ENCODE measurements at places on chromosomes 2 and 18.

GRCh38 chr2:135056790-135057189 is 4.7 kb downstream of the RAB3GAP1 start:
- DNase-seq, result no peak

GRCh38 chr2:85042330-85042729 is 71.4 kb downstream of the KCMF1 start:
- DNase-seq, result no peak

- no peak for DNase-seq
Measured at GRCh38 chr2:97737421-97738178, 24.2 kb downstream of the ZAP70 start.

- no peak for DNase-seq
Measured at GRCh38 chr2:98607741-98608115, 584 bp downstream of the COA5 start.

DNA sequence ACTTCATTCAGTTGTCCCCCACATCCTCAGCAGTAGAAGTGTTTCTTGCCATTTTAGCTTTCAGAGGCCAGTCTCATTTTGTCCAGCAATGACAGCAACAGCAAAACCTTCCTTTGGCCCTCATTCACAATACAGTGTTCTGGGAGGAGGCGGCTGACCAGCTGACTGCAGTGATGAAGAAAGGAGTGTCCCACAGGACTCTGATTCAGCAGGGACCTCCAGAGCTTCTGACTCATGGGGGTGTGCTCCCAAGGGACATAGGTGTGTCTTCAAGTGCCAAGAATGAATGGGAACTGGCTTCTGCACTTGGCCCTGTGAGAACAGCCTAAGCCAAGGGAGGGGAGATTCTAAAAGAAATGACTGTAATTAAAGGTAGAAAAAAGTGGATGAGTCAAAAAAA is 147.0 kb upstream of the PELI1 start:
- DNase-seq, result no peak

- DNase-seq, result no peak
Measured at GRCh38 chr2:217415316-217415715, 555.5 kb upstream of the TNP1 start.

- peak; percentile 7 for DNase-seq
Measured at GRCh38 chr2:205138735-205139134, 543.6 kb upstream of the NRP2 start.

GRCh38 chr2:238835726-238836301 is 12.1 kb upstream of the TWIST2 start:
- DNase-seq, result no peak

DNA sequence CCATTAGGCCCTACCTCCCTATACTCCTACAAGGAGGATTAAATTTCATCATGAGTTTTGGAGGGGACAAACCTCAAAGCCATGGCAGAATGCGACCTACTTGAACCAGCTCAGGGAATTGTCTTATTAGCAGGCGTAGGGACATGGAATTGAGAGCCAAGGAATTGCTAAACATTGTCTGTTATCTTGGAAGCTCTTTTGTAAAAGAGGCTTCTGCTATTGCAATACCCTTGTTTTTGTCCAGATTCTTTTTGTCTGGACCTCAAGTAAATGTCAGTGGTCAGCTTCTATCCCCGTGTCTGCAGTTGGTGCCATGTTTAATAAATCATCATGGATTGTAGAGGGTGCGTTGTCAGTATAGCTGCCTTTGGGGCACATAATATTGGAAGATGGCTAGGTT is 62.3 kb downstream of the RHBDD1 start:
- DNase-seq, result no peak

- no peak for DNase-seq
Measured at GRCh38 chr2:149773006-149773405, 185.4 kb upstream of the MMADHC start.

DNA sequence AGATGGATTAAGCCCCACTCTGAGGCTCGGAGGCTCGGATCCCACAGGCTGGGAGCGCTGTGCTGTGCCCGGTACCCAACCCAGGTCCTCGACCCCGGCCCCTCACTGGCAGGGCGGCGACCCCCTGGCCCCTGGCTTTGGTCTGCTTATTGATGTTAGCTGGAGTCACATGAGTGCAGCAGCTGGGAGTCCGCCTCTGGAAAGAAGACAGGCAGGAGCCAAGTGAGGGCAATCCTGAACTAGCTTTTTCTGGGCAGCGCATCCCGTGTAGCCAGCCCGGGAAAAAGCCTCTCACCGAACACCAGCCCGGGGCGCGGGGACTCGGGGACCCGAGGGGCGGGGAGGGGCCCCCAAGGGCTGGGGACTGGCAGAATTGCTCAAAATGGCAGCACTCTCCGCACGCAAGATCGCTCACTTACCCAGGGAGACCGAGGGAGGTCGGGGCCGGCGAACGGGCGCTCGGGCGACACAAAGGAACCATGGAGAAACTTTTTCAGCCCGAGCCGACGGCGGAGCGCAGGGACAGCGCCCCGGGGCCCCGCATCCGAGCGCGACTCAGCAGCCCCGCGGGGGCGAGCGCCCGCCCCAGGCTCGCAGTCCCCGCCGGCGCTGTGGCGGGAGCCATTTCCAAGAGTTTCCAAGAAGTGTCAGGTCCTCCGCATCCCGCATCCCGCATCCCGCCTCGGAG is 567 bp downstream of the TMEM200C start:
- no peak for DNase-seq

GRCh38 chr2:108805782-108806181 is 19.2 kb downstream of the CCDC138 start:
- DNase-seq, result no peak

GRCh38 chr2:196980001-196980400 is 53.5 kb upstream of the PGAP1 start:
- DNase-seq, result peak; percentile 61

DNA sequence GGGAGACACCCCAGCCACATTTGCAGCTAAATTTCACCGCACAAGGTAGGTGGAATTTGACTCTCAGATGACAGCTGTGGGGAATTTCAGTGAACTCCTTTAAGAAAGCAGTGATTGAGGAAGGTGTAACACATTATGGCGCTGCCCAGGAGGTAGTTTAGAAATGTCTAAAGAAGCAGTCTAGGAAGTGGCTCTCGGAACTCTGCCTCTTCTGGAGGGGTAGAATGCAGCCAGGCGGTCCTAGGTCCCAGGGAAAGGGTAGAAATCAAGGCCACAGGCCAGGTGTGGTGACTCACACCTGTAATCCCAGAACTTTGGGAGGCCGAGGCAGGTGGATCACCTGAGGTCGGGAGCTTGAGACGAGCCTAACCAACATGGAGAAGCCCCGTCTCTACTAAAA is 179.0 kb upstream of the HAAO start:
- no peak for DNase-seq

- DNase-seq, result no peak
Measured at GRCh38 chr2:221533299-221533698, 38.8 kb downstream of the EPHA4 start.

DNA sequence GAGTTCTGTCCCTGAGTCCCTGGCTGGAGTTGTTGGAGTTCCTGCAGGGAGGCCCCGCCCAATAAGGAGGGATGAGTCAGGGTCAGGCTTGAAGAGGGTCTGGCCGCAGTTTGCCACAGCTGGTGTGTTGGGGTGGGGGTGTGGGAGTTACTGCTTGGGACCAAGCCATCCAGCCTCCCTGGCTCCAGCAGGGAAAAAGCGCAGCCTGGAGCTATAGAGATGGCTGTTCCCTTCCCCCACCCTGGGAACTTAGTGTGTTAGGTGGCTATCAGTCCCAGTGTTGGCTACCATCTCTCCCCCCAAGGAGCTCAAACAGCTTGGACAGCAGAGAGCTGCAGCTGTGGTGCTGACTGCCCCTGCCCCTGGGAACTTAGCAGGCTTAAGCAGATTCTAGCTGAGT is 13.2 kb upstream of the TANK start:
- DNase-seq, result no peak

DNA sequence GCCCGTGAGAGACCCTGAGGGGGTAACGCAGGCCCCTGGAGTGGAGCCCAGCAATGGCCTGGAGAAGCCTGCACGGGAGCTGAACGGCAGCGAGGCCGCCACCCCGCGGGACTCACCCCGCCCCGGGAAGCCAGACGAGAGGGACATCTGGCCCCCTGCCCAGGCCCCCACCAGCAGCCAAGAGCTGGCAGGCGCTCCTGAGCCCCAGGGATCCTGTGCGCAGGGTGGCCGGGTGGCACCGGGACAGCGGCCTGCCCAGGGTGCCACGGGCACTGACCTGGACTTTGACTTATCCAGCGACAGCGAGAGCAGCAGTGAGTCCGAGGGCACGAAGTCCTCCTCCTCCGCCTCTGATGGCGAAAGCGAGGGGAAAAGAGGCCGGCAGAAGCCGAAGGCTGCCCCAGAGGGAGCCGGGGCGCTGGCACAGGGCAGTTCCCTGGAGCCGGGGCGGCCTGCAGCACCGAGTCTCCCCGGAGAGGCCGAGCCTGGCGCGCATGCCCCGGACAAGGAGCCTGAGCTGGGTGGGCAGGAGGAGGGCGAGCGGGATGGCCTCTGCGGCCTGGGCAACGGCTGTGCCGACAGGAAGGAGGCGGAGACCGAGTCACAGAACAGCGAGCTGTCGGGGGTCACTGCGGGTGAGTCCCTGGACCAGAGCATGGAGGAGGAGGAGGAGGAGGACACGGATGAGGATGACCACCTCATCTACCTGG is 35.1 kb downstream of the CTDP1 start:
- DNase-seq, result no peak

DNA sequence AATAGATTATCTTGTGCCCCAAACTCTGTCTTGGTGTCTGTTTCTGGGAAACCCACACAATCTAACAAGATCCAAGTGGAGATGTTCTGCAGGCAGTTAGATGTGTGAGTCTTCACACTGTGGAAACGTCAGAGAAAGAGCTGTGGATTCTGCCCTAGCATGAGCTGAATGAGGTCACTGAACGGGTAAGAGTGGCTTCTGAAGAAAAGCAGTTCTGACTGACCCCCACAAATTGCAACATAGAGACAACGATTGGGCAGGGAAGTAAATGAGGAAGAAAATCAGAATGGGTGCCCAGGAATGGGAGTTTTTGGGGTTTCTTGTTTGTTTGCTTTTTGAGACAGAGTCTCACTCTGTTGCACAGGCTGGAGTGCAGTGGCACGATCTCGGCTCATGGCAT is 12.9 kb upstream of the RPL37A start:
- no peak for DNase-seq

DNA sequence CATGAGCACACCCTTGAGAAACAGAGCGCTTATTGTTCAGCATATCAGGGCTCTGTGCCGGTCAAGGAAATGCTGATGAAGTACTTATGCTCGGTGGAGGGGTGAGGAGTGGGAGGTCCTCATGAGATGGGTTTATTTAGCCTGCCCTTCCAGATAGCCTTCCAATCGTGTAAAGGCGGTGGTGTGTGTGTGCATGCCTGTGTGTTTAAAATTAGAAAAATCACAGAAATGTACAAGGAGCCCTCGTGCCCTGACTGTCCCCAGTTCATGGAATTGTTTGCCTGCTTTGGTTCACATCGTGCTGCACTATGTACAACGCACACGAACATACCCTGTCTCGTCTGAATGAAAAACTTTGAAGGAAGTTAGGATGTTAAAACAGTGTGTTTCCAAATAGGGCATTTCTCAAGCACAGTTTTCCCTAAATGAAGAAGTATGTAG is 158.6 kb downstream of the AQP4 start:
- no peak for DNase-seq

DNA sequence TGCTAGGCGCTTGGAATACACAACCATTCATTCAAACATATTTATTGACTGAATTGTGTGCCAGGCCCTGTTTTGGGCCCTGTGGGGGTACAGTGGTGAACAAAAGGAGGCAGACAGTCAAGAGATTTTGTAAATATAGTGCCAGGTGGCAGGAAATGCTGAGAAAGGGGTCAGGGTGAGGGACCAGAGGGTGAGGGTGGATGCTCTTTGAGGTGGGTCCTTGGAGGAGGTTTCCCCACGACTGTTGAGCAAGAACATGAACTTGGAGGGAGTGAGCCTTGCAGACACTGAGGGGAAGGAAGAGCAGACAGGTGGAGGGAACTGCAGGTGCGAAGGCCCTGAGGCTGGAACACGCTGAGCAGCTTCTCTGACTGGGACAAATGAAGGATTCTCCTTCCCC is 40.7 kb downstream of the ODC1 start:
- no peak for DNase-seq

- peak; percentile 39 for DNase-seq
Measured at GRCh38 chr2:161223139-161223732, 63.0 kb downstream of the TANK start.

- peak; percentile 83 for DNase-seq
Measured at GRCh38 chr18:79241755-79242154, 154.0 kb upstream of the NFATC1 start.

GRCh38 chr2:61759718-61760117 is 94.1 kb downstream of the FAM161A start:
- no peak for DNase-seq

GRCh38 chr2:112973156-112973555 is 4.7 kb upstream of the IL36G start:
- DNase-seq, result no peak

DNA sequence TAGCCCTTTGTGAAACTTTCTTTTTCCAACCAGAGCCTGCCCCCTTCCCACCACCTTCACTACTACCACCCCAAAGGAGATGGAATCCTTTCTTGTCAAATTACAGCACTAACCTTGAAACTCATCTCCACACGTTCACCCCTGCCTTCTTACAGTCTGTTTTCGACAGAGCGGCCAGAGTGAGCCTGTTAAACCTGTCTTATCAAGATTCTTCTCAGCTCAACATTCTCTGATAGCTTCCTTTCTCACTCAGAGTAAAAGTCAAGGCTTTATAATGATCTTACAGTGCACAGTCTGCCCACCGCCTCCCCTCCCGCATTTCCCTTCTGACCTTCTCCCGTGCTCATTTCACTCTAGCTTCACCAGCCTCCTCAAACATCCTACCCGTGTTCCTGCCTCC is 56.0 kb downstream of the ARHGAP25 start:
- DNase-seq, result no peak

DNA sequence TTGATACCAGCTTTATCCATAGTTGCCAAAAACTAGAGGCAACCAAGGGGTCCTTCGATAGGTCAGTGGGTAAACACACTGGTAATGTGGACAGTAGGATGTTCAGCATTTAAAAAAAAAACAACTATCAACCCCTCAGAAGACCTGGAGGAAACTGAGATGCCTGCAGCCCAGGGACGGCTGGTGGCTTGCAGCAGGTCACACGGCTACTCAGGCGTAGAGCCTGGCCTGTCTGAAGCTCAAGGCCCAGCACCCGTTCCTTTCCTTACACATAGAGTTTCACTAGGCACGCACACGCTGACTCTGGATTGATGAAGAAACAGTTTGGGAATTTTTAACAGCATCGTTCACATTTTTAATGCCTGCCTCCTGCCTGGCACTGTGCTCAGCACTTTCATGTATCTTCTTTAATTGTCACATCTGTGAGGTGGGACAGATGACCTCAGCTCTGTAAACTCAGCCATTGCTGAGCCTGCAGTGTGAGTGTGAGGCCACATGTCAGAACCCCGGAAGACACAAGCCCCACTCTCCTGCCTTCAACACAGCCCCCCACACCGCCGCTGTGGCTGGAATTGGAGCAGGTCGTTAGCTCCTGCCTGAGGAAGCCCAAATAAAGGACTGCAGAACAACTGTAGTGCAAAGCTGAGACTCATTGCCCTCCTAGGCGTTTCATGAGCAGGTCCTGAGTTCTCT is 40.7 kb downstream of the TRAPPC12 start:
- no peak for DNase-seq
